ENCODE measurements at places on chromosomes 1 and 21.

DNA sequence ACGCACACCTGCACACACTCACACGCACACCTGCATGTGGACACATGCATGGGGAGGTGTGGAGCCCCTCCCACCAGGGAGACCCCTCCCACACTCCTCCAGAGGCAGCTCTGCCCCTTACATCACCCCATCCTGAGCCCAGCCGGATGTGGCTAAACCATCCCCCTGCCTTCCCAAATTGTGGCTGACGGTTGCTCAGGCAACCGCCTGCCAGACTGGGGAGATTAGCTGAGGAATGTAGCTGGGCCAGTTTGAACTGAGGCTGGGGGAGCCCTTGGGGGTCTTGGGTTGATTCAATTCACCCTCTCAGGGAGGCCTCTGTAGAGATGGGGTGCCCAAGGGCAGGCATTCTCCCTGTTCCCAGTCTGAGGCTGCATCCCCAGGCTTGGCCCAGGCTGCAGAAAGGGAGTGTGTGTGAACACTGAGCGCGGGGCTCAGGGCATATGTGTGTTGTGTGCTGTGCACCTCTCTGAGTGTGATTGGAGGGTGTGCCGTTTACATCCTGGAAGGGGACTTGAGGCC lies 12.9 kb downstream of the PTPRU start:
- no peak for DNase-seq

- DNase-seq: no peak
Observed at GRCh38 chr1:10696977-10697376, 99.5 kb downstream of the CASZ1 start.

GRCh38 chr1:153122831-153123421 lies 9.6 kb upstream of the SPRR2F start:
- no peak for DNase-seq

DNA sequence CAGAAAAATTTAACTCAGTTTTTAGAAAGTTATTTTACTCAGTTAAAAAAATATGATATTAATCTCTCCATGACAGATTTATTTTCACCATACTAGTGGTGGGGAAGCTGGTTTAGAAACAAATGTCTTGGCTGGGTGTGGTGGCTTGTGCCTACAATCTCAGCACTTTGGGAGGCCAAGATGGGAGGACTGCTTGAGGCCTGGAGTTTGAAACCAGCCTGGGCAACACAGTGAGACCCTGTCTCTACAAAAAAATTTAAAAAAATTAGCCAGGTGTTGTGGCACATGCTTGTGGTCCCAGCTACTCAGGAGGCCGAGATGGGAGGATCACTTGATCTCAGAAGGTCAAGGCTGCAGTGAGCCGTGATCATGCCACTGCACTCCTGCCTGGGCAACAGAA lies 17.3 kb downstream of the TAF5L start:
- no peak for DNase-seq

DNA sequence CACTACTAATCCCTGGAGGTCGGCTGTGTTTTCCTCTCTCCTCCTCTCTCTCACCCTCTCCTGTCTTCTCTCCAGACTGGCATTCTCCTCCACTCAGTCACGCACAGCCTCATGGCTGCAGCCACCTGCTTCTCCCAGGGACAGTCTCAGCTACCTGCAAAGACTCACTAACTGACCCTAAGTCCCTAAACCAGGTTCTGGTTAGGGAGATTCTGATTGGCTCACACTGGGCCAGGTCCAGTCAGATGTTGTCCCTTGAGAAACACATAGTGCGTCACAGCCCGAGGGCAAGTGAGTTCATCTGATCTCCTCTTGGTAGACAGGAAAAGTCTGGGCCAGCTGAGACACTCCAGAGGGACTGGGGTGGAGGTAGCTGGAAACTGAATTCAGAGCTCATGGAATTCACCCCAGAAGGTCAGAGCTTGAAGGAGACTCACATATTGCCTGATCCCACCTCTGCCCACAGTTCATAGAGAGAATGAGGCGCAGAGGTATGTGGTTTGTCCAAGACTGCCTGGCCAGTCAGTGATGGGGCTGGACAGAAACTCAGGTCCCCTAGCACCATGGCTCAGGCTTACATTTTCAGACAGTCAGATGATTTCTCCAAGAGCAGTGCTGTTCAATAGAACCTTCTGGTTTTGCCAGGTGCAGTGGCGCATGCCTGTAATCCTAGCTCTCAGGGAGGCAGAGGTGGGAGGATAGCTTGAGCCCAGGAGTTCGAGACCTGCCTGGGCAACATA lies 40.4 kb upstream of the RPL11 start:
- DNase-seq: no peak

- DNase-seq: no peak
Observed at GRCh38 chr1:31891280-31891679, 46.9 kb downstream of the PTP4A2 start.

DNA sequence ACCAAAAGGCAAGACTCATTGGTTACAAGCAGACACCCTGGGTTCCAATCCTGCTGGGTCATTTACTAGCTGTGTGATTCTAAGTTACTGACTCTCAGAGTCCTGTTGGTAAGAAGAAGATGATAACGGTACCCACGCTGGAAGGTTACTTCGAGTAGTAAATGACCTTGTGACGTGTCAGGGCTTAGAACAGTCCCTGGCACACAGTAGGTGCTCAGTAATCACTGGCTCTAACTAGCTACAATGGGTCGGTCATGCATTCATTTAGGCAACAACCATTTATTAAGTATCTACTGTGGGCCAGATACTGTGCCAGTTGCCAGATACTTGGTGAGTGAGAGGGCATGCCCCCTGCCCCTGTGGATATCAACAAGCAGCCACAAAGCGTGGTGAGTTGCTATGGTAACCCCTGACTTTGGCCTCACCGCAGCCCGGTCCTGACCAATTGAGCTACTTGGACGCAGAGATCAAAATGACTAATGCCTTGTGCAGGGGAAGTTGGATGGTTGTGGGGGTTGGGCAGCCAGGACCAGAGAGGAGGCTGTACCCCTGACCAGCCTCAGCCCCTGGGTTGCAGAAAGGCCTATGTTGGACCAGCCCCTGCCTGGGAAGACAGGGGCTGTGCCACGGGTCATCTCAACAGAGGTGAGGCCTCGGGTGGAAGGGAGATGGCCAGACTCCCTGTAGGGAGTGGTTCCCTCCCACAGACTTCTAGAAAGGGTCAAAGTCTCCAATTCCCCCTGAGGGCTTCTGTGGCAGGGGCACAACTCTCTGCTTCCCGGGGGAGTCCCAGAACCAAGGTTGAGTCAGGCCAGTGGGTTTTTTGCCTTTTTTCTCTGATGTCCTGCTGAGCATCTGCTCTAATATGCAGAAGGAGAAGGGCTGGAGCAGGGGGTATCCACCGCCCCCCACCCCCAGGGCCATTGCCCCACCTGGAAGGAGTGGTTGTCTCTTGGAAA lies 16.0 kb downstream of the DHRS3 start:
- no peak for DNase-seq

DNA sequence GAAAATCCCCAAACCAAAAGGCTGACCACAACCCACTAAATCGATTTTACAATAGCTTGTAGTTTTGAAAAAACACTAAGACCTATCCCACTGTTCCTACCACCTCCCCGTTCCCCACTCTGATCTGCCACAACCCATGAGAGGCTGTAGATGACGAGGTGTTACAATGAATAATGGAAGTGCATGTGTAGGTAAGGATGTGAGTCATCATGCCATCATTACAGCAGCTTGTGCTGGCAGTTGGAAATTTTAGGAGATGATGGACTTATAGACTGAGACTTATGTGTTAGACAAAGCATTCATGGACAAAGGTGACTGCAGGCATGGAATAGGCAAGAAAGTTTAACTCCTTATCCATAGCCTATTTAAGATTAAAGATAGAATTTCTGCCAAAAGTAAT lies 184.7 kb upstream of the CACYBP start:
- DNase-seq: no peak

DNA sequence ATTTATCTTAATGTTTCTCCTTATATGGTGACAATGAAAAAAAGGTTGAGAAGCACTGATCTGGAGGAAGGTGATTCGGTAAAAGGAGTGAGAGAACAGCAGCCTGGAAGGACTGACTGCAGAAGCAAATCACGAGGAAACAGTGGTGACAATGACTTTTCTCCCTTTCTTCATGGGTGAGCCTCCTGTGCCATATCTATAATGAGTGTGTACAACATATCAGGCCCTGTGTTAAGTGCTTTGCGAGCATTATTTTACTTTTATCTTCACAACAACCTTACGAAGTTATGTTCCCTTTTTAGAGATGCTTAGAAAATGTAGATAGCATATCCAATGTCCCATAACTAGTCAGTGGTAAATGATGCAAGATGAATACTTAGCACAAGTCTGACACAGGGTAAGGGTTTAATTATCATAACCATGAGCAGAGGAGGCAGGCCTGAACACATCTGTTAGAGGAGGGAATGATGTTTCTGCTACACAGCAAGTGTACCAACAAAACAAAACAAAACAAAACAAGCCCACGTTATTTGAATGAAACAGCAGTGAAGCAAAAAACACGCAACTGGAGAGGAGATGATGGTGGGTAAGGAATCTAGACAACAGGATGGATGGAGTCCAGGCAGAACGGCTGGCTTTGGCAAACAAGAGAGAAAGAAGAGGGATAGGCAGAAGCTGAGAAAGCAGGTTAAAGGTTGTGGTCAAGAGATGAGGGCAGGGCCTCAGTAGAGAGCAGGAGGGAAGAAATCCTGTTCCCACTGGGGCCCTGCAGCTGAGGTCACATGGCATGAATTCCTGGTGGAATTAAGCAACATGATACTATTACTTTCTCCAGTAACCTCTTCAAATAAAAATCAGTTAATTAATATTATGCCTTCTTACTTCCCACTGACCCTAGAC lies 29.6 kb downstream of the GNG12 start:
- DNase-seq: no peak

- peak; percentile 90 for DNase-seq
Observed at GRCh38 chr1:3856923-3857790, at the start of the genes CEP104 and DFFB. Gene CEP104 (minus strand): TSS chr1:3857211. CDS start chr1:3852407, 4,804 bp downstream. Gene DFFB (plus strand): TSS chr1:3857476. CDS start chr1:3857604, 128 bp downstream.

- DNase-seq: no peak
Observed at GRCh38 chr21:36507397-36508018, 27.6 kb upstream of the CLDN14 start.

DNA sequence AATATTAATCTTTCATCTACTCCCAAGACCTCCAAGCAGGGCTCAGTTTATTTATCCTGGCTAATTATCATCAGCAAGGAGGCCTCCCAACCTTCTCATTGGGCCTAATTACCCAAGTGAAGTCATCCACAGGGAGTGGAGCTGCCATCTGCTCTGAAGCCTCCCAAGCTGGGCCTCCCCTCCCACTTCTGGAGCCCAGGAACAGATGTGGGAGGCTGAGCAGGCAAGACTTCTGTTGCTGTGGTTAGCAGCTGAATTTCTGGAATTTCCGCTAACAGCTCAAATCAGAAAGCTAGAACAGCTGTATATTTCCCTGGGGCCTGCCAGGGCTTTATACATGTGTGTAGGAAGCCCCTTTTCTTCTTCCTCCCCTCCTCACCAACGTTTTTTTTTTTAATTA lies 127.5 kb downstream of the UCK2 start:
- DNase-seq: no peak

DNA sequence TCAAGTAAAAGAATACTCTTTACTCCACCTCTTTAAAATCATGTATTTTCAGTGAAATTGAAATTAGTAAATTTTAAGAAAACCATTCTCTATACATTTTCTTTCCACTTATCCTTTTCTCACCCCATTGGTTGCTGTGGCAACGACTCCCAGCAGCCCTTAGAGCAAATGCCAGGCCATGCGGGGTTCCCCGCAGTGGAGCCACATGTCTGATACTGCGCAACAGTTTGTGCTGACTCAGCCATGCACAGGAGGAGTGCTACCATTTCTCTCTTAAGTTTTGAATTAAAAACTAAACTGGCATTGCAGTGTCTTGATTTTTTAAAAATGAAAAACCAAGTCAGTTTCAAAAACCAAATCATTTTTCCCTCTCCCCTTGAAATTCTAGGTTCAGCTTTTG lies 214.1 kb upstream of the L1TD1 start:
- peak; percentile 11 for DNase-seq

GRCh38 chr1:69643266-69643665 lies 75.5 kb downstream of the LRRC7 start:
- DNase-seq: no peak

- peak; percentile 31 for DNase-seq
Observed at GRCh38 chr1:168742994-168743650, 14.1 kb upstream of the DPT start.

- DNase-seq: peak; percentile 13
Observed at GRCh38 chr1:49351768-49352167, 575.1 kb upstream of the BEND5 start.

- DNase-seq: peak; percentile 44
Observed at GRCh38 chr1:213122514-213122929, 71.5 kb downstream of the RPS6KC1 start.

- no peak for DNase-seq
Observed at GRCh38 chr1:198116469-198116868, 40.3 kb upstream of the NEK7 start.

DNA sequence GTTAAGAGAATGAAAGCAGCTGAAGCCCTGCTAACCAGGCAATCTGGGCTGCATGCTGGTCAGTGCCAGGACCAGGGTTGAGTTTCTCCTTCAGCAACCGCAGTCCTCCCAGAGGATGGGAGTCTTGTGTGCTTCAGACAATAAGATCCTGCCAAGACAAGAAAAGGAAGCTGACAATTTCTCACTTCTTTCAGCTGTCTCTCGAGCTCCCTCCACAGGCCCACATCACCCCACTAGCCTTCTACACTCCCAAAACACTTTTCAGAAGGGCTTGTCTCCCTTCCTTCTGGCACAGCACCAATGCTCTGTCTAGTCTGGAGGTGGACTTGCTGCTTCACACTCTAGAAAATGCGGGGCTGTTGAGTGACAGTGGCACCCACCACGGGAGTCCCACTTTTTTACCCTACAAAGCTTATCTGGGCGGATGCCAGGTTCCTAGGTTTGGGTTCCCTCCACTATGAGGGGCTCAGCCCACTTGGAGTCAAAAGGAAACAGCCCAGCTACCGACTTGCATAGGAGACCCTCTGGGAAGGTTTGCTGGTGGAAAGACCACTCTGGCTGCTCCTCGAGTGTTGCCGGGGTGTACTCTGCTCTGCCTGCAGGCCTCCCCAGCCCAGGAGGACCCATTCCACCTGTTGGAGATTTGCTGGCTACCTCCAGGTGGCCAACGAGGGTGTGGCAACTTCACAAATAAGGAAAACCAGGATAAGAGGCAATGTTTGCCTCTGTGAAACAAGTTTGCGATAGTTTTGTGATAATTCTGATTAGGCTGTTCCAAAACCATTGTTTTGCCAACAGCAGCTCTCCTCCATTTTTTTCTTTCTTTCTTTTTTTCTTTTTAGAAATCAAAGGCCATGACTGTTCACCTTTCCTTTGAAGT lies 68.9 kb downstream of the TENT5C start:
- DNase-seq: no peak

DNA sequence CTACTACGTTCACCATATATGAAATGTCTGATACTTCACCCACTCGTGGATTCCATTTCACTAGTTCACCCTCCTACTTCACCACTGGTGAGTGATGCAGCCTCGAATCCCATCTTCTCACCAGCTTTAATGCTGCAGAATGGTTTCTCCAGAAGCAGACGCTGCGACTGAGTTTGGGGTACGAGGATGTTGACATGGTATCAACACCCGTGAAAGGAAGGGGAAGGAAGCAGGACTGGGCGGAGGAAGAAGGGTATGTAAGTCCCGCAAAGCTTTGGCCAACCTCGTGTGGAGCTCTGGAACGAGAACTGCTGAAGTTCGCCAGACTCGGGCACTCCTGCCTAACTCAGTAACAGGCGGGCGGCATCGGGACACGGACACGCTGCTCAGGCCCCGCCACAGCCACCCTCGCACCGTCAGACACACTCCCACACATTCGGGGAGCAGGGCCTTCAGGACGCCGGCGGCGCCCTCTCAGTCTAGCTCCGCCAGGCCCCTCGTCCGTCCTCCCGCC lies 833 bp upstream of the DIP2A start:
- peak; percentile 58 for DNase-seq

GRCh38 chr1:28370239-28371009 lies 884 bp downstream of the PHACTR4 start:
- peak; percentile 23 for DNase-seq

- DNase-seq: no peak
Observed at GRCh38 chr1:53188099-53188498, 8.5 kb upstream of the CPT2 start.
